NCI-H748 treated with DMSO at 0.1 percent for 48 hours (cell line): ENCODE measurements at places on chromosomes 1 and 21.

DNA sequence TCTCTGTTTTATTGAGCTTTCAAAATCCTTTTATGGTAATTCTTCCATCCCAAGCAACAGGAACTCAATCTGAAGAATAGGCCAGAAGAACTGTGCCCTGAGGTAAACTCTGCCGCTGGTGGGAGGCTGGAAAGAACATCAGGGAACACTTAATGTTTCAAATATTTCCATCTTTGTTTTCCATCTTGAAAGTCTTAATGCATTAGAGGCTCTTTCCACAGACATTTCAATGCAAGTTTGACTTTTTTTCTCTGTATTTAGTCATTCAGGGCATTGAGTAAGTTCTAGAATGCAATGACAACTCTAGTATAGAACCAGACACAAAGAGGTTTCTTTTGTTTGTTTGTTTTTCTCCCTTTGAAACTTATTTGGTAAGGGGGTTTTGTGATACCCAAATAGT, 61.5 kb downstream of the KIAA0040 start:
- no peak for DNase-seq

- peak; percentile 34 for DNase-seq
Measured at GRCh38 chr1:32240140-32240951, 6.7 kb upstream of the FAM167B start.

DNA sequence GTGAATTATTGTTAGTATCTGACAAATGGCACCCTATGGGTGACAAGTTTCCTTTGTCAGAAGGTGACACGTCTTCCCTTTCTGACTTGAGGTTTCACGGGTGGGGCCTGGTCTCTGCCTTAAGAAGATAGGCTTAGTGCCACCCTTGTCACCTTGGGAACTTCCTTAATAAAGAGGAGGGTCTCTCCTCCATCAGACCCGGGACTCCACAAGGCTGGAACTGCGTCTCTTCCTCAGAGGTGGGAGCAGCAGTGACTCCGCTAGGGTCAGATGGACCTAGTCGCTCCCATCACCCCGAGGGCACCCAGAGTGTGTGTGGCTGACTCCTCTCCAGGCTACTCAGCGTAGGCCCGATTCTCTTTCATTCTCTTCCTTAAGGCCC, 774 bp upstream of the WDTC1 start:
- DNase-seq: no peak

DNA sequence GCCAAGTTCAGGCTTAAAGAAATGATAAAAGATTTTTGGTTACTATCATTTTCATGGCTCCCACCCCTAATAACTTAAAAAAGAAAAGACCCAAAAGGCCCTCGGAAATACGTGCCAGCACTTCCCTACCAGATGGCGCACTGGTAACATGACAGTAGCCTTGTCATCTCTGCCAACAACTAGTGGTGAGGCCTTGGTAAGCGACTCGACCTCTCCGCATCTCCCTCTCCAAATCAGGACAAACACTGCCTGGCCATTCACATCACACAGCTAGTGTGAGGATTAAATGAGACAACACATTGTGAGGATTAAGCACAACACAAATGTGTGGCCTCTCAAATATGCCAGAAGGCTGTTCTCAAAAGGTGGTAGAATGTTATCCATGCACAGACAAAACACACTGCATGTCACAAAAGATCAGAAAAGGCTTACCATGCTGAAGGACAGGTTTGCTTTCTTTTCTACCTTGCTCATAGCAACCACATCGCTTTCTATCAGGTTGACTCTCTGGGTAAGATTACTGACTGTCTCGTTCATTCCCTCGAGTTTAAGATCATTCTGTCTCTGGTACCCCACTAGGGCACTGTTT, 16.4 kb downstream of the TEX38 start:
- no peak for DNase-seq
